Stimulated activated CD8-positive, alpha-beta memory T cell treated with anti-CD3 and anti-CD28 coated beads, Interleukin-12 subunit alpha, Interleukin-12 subunit beta, amount 100 ng/mL, for 4 hours (primary cell): ENCODE measurements at places on chromosomes 3 and 15.

- peak; percentile 20 for DNase-seq
Observed at GRCh38 chr3:40309925-40310695, 603 bp downstream of the EIF1B start.

DNA sequence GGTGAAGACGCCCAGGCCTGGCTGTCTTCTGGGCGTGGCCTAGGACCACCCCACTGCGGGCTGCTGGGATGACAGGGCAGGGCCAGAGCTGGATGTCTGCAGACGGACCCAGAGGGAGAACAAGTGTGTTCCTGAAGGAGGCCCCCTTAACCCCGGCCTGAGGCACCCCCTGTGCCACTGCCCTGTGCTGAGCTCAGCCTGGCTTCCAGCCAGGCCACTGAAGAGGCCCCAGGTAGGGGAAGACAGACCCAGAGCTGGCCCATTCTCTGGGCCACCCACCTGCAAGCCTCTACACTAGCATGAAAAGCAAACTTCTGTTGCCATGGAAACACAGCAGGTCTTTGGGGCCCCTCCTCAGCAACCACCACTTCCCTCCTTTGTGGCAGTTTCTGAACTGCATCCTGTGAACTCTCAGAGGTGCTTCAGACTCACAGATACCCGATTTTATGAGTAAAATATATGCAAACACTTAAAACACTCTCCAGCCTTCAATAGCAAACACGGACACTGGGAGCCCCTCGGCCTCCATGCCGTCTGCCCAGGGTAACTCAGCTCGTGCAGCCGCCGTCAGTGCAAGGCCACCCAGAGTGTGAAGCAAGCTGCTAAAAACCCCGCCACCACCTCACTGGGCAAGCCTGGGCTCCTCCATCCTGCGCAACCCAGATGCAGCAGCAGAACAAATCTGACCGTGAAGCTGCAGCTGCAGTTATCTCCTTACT, 42.5 kb downstream of the CMTM6 start:
- no peak for DNase-seq

GRCh38 chr15:54816401-54816800, 380.3 kb downstream of the RSL24D1 start:
- DNase-seq, result no peak

DNA sequence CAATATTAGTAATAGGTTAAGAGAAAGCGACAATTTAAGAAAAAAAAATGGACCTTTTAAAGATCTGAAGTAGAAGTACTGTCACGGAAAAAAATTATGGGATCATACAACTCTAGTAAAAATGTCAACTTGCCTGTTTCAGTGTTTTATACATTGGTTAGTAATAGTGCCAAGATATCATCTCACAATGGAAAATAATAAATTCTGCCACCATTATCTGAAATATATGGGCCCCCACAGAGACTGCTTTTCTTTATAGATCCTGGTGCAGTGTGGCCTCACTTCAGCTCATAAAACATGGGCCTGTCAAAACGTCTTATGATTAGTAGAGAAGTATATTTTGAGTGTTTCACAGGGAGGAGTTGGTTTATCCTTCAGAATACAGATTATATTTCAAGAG, 266.3 kb upstream of the EPHA6 start:
- no peak for DNase-seq

DNA sequence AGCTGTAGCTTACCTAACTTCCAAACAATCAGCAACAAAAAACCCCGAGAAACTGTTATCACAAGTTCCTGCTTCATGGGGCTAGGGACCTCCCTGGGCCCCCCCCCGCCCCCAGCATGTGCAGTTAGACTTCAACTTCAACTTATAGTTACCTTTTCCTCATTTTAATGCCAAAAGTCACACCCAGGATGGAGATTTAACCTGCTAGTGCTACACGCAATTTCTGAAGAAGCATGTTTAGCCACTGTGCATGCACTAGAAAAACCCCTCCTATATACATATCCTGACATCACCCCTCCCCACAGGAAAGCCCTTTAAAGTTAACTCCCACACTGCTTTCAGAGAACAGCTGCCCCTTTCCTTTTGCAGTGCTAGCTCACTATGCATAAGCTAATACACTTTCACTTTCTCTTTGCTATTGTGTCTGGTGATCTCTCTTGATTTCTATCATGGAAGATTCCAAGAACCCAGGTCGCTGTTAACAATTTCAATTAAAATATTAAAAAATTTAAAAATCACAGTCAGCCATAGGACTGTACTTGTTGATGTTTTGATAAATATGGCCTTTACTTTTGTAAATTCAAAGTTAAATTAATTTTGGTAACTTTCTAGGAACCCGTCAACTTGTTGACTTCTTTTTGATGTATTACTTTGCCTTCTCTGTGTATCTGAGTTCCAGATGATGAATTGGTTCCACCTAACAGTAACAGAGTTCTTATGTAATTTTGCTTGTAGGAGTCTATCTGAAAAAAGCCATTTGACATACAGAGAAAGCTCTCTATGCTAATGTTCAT, 75.2 kb upstream of the ACAD9 start:
- peak; percentile 13 for DNase-seq

- DNase-seq, result no peak
Observed at GRCh38 chr15:51731549-51732267, 5.7 kb downstream of the LYSMD2 start.

DNA sequence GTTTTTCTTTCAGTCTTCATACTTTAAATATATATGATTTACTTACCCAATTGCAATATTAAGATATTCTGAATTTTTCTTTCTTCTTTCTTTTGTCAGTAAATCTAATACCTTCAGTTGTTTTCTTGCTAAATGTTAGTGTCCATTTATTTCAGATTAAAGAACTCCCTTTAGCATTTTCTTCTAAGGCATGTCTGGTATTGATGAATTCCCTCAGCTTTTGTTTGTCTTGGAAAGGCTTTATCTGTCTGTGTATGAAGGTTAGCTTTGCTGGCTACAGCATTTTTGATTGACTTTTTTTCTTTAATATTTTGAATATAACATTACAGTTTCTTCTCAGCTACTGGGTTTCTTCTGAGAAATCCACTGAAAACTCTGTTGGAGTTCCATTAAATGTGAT, 64.0 kb upstream of the PLSCR4 start:
- no peak for DNase-seq

DNA sequence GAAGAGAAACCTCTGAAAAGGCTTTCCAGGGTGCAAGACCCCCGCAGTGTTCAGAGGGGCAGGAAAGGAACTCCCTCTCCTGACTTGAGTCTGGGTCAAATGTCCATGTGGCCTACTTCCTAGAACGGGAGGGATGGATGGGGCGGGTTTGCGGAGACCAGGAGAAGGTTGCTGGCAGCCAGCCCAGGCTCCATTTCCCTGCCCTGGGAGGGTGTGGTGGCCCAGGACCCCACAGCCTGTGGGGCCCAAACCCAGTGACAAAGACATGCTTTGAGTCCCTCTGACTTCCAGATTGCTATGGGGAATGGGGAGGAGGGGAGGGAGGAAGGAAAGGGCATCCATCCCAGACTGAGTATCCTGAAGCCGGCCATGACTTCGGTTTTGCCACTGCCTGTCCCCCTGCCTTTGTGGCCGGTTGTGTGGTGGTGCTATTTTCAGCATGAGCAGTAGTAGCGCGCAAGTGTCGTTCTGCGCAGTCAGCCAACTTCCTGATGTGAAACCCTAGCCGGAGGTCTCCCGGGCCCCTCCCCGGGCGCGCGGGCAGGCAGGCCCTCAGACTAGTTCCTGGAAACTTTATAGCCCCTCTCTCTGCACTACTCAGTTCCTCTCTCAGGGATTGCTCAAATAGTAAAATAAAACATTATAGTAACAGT, 24.4 kb downstream of the MAGEF1 start:
- no peak for DNase-seq

DNA sequence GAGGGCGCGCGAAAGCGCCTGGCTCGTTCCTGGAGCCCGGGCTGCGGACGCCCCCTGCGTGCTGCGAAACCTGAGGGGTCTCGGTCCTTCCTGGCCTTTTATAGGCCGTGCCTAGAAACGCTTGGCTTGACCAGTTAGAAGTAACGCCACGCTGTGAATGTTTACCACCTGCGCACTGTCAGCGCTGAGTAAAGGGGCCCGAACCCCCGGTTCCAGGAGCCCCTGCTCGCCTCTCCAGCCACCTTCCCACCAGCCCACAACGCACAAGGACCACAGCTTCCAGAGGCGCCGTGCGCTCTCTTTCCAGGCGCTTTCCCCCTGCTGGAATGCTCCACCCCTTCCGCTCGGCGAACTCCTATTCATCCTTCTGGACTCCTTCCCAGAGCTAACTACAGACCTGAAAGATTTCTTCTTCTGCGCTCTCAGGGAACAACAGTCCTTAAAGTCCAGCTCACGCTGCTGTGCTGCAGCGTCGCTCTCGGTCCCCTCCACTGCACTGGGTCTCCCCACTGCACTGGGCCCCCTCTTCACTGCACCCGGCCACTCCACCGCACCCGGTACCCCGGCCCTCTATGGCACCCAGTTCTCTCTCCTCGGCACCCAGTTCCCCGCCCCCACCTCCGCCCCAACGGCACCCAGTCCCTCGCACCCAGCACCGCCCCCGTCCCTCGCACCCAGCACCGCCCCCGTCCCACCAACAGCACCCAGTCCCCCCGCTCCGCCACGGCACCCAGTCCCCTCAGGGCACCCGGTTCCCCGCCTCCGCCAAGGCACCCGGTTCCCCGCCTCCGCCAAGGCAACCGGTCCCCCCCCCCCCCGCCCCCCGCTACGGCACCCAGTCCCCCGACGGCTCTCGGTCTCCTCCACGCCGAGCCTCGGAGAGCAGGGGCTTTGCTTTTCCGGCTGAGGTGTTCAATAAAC, 69.8 kb downstream of the SQOR start:
- DNase-seq, result peak; percentile 3

- no peak for DNase-seq
Observed at GRCh38 chr15:85031086-85031943, 49.7 kb downstream of the PDE8A start.

GRCh38 chr3:142497729-142498128, 49.9 kb upstream of the XRN1 start:
- no peak for DNase-seq

- DNase-seq, result no peak
Observed at GRCh38 chr3:126984391-126985131, 1.6 kb downstream of the PLXNA1 start.

GRCh38 chr3:136544532-136544931, 207.6 kb downstream of the STAG1 start:
- no peak for DNase-seq

- DNase-seq, result no peak
Observed at GRCh38 chr15:59438625-59439290, 772 bp downstream of the FAM81A start.

GRCh38 chr3:181727341-181728032, 15.8 kb downstream of the SOX2 start:
- no peak for DNase-seq

DNA sequence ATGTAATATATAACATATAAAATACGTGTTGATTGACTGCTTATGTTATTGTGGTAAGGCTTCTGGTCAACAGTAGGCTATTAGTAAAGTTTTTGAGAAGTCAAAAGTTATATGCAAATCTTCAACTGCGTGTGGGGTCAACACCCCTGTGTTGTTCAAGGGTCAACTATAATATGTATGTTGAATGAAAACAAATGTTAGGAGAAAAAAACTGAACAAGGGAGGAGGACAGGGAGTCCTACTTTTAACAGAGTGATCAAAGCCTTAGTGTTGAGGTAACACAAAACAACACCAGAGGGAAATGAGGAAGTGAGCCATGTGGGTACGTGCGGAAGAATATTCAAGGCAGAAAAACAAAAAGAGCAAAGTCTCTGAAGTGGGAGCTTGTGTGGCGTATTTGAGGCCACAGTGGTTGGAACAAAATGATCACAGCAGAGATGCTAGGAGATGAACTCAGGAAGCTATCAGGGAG, 62.5 kb downstream of the SFMBT1 start:
- DNase-seq, result peak; percentile 17

GRCh38 chr3:39917065-39917773, 107.8 kb downstream of the MYRIP start:
- no peak for DNase-seq

GRCh38 chr15:64851503-64851840, 9.8 kb downstream of the PLEKHO2 start:
- DNase-seq, result no peak

DNA sequence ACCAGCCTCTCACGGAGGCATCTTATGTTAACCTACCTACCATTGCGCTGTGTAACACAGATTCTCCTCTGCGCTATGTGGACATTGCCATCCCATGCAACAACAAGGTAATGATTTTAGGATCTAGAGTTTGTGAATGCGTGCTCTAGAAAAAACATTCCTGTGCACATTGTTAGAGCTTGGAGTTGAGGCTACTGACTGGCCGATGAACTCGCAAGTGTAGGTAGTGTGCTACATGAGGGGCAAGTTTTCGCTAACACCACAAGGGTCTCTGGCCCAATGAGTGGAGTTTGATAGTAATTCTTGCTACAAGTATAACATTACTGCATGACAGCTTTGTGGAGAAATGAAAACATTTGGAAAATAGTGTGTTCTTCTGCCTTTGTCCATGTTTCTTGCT, 4.4 kb downstream of the RPSA start:
- DNase-seq, result no peak

DNA sequence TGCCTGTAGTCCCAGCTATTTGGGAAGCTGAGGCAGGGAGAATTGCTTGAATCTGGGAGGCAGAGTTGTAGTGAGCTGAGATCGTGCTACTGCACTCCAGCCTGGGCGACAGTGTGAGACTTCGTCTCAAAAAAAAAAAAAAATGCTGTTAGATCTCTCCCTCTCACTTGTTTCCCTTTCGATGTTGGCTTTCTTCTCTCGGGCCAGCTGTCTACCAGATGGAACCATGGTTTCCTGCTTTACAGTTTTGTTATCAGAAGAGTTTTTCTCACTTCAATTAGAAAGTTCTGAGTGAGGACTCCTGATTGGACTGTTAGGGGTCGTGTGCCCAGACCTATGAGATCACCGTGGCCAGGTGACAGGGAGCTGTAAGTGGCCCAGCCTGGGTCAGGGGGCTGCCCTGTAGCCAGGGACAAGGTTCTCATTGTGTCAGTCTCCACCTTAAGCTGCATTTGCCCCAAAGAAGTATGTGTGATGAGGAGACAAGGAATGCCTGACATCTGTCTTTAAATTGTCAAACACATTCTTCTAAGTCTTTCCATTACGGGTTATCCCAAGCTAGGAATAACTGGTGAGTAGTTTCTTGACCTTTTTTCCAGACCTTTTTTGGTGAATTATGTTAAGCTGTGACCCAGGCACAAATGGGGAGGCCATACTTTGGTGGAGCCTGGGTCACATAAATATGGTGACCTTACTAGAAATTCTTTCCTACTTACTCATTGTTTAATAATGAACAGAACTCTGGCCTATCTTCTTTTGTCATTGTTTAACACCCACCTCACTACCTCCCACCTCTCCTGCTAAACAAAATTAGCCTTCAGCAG, 25.2 kb downstream of the SNAPC5 start:
- DNase-seq, result peak; percentile 6

- DNase-seq, result no peak
Observed at GRCh38 chr3:50913260-50913659, 238.5 kb downstream of the DOCK3 start.
